ENCODE measurements at places on chromosomes 3 and 15.

GRCh38 chr3:89414270-89414669 is 306.8 kb downstream of the EPHA3 start:
- DNase-seq = no peak

- no peak for DNase-seq
Observed at GRCh38 chr3:119901148-119901547, 119.2 kb downstream of the NR1I2 start.

- no peak for DNase-seq
Observed at GRCh38 chr3:76694063-76694462, 345.8 kb upstream of the ROBO2 start.

GRCh38 chr3:170233530-170233929 is 11.3 kb downstream of the PRKCI start:
- no peak for DNase-seq

DNA sequence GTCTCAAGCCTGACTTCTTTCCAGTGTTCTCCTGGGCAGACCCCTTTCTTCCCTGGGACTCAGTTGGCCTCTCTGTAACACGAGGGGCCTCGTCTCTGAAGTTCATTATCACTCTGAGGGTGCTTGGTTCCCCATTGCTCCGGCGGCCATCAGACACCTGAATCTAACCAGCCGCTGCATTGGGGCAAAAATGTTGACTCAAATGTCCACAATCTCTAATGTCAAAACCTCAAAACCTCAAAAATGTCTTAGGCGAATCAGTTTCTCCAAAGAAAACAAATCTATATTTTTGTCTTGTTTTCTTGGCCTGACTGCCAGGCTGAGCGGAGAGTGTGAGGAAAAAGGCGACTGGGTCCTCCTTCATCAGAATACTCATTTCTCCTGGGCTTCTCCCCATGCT is 220.7 kb downstream of the VPS13C start:
- no peak for DNase-seq

- no peak for DNase-seq
Observed at GRCh38 chr3:27224197-27224596, 145.0 kb downstream of the NEK10 start.

GRCh38 chr3:51024765-51025632 is 350.3 kb downstream of the DOCK3 start:
- DNase-seq = peak; percentile 3

GRCh38 chr3:182925330-182925943 is 54.9 kb downstream of the DCUN1D1 start:
- DNase-seq = no peak

- DNase-seq = no peak
Observed at GRCh38 chr15:90435652-90436337, 47.8 kb downstream of the IQGAP1 start.

- DNase-seq = no peak
Observed at GRCh38 chr15:36761132-36761847, 181.9 kb downstream of the CDIN1 start.

- peak; percentile 32 for DNase-seq
Observed at GRCh38 chr3:27681249-27681748, 40.8 kb downstream of the EOMES start.

- no peak for DNase-seq
Observed at GRCh38 chr3:111134302-111134701, 62.7 kb downstream of the NECTIN3 start.

DNA sequence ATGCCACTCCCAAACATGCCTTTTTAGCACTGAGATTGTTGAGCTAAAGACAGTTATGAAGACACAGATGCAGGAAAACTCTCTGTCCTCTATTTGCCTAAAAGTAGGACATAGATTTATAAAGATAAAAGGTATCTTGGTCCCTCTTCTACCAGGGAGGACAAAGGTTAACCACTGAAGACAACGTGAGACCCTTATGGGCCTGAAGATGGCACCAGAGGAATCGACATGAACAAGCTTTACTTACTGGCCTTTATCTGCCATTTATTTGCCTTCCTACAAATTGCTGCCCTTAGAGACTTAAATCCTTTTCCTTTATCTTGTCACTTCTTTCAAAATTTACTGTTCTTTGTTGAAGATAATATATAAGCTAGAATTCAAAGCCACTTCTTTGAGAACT is 109.7 kb upstream of the FAM3D start:
- DNase-seq = no peak

Data from NCI-H1436 (cell line).